ENCODE measurements at places on chromosomes 16 and 17.

DNA sequence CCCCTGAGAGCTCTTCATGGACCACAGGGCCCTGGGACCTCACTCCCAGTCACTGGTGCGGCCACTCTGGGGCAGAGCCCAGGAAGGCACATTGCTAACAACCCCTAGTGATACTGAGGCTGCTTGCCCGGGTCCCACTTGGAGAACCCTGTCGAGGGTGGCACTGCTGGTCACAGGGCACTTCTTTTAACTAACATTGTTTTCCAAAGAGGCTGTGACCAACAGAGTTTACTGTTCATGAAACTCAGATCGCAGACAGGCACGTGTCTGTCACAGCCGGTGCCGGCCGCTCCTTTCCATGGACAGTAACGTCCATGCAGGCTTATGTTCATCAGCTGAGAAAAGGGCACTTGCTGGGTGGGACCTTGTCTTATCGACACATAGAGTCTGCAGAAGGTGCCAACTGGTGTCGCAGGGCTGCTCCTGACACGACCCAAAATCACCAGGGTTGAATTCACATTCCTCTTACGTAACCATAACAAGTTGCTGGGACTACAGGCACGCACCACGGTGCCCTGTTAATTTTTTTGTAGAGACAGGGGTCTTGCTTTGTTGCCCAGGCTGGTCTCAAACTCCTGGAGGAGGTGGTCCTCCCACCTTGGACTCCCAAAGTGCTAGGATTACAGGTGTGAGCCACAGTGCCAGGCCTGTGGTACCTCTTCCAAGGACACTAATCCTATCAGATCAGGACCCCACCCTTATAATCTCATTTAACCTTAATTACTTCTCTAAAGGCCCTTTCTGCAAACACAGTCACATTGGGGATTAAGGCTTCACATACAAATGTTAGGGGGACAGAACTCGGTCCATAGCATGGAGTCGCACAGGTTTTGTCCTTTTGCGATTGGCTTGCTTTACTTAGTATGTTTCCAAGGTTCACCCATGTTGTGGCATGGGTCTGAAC, 1.2 kb upstream of the ZC3H18 start:
- no peak for DNase-seq

GRCh38 chr16:78843978-78844377, 744.5 kb downstream of the WWOX start:
- DNase-seq: no peak

- no peak for DNase-seq
These were observed 6.2 kb downstream of the MYOCD start for GRCh38 chr17:12671906-12672305.

- DNase-seq: no peak
These were observed 35.2 kb downstream of the GJC1 start for GRCh38 chr17:44794851-44795413.

DNA sequence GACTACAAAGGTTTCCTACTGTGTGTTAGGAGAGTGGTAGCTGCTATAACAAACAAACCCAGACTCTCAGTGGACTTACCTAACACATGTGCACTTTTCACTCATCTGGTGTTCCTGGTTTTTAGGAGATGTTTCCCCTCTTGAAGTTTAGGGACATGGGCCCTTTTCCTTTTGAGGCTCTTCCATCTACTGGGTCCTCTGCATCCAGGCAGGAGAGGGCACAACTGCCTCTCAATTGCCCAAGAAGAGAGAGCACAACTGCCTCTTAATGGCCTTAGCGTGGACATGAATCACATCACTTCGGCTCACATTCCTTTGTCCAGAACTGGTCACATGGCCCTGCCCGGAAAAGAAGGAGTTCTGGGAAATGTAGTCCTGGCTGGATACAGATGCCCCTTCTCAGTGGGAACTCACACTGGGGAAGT, 9.8 kb upstream of the TNRC6C start:
- no peak for DNase-seq

All from stimulated activated CD8-positive, alpha-beta memory T cell treated with anti-CD3 and anti-CD28 coated beads, Interleukin-4, amount 100 ng/mL, for 48 hours (primary cell).